ENCODE measurements at places on chromosomes 5 and 9.

- peak; percentile 74 for DNase-seq
Measured at GRCh38 chr9:100322954-100323536, 29.7 kb downstream of the TEX10 start.

DNA sequence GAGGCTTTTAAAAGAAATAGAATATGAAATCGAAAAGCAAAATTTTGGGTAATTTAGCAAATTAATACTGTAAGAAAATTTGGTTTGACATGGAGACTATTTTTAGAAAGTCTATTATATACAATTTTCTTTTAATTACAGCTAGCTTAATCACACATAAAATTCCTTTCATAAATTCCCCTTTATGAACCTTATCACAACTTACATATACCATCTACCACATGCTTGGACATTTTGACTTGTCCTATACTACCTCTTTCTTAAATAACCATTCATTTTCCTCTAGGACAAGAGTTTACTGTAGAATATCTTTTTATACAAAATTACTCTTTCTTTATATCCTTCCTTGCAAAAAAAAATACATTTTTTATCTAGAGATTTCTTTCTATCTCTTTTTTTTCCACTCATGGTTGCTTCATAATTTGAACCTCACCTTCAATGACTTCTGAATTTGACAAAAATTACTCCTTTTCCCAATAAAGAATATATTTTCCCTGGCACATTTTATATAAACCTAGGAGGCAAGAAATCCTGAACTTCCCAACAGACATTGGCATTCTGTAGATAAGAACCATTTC is 34.0 kb upstream of the SYK start:
- DNase-seq, result no peak

- DNase-seq, result no peak
Measured at GRCh38 chr5:67245259-67245846, 48.8 kb upstream of the CD180 start.

DNA sequence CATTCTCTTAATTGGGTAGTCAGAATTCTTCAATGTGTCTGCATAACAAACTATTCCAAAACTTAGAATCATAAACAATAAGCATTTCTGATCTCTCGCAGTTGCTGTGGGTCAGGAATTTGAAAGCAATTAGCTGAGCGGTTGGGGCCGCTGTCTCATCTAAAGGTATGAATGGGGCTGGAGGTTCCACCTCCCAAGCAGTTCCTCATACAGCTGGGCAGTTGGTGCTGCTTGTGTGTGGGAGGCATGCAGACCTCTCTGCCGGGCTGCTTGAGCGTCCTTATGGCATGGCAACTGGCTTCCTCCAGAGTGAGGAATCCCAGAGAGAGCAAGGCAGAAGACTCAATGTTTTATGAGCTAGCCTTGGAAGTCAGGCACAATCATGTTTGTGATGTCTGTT is 30.2 kb upstream of the SEMA4D start:
- no peak for DNase-seq

DNA sequence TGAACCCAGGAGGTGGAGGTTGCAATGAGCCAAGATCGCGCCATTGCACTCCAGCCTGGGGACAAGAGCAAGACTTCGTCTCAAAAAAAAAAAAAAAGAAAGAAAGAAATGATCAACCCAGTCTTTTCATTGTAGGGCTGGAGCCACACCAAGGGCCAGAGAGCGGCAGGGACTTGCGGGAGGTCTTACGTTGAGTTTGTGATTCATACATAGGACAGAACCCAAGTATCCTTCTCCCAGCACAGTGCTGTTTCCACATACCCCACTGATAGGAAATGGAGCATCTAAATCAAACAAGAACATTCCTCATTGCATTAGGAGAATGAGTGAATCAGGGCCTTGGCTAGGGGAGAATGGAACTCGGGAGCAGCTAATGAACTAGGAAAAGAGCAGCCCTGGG is 3.5 kb upstream of the TNIP1 start:
- no peak for DNase-seq

- no peak for DNase-seq
Measured at GRCh38 chr5:76692274-76692540, 23.7 kb upstream of the F2R start.

GRCh38 chr5:146762830-146763229 is 115.7 kb downstream of the PPP2R2B start:
- DNase-seq, result no peak

DNA sequence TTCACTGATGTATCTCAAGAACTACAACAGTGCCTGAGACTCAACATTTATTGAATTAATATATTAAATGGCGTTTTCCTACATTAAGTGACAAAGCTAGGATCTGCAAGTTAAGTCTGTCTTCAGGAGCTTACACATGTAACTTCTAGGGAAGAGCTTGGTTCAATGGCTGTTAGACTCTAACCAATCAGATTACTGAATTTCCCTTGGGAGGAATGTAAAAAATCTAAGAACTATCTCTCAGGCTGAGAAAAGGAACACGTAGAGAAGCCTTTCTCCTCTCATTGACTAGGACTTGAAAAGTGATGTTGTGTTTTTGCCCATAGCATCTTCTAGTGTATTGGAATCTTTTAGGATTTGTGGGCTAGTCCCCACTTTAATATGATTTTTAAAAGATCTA is 53.6 kb downstream of the CCNH start:
- no peak for DNase-seq

- DNase-seq, result no peak
Measured at GRCh38 chr9:85730916-85731630, 10.7 kb downstream of the AGTPBP1 start.

GRCh38 chr5:128109138-128109537 is 25.6 kb downstream of the SLC12A2 start:
- no peak for DNase-seq

GRCh38 chr5:143350751-143351602 is 52.5 kb downstream of the NR3C1 start:
- DNase-seq, result peak; percentile 70

DNA sequence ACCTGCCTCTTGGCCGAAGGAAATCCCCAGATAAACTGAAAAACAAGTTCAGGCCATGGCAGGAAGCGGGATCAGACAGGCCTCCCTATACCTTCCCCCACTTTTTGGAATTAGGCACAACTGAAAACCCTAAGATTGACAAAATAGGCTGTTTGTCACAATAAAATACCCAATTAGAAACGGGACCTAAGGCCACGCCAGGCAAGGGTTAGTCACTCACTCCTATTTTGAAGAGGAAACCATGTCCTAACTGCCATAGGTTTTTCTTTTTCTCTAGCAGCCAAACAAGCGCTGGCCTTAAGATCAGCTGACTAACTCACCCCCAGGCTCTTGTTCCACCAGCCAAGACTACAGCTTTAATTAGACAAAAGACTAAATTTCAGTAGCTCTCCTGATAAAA is 11.9 kb downstream of the FBP2 start:
- no peak for DNase-seq

DNA sequence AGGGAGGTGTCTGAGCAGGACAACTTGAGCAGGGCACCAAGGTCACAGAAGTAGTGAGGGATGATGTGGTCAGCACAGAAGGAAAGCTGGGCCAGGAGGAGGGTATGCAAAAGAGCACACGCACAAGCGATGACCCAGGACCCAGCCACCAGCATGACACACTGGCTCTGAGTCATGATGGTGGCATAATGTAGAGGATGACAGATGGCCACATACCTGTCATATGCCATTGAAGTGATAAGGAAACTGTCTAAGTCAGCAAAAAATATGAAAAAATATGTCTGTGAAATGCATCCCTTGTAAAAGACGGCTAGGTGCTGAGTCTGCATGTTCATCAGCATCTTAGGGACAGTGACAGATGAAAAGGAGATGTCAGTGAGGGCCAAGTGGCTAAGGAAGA is 380 bp downstream of the OR1J1 start:
- no peak for DNase-seq

DNA sequence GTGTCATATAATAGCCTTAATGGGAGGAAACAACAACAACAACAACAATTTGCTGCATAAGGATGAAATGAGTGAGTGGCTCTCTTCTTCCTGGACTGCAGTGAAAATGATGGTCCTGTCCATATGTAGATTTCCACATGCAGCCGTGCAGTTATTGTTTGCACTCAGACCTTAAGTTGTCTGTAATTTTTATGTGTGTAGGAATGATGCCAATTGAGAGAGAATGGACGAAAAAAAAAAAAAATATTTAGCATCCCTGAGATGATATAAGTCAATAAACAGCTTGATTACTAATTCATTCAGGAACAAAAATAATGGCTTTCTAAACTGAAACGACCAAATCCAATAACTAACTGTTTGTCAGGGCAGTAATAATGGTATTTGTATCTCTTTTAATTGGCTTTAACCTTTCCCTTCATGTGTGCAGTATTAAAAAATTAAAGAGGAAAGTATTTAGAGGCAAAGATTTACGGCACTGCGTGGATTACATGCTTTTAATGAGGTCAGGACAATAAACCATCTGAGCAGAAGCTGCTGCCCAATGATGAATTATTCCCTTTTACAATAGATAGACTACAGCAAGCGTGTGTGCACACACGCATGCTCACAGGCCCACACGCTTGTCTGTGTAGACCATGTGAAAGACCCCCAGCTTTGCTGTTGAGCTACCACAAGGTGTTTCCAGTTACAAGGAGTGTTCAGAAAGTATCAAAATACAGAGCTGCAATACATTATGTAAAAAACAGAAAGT is 459.5 kb upstream of the WWC1 start:
- DNase-seq, result no peak

- peak; percentile 36 for DNase-seq
Measured at GRCh38 chr9:134515026-134515821, 126.4 kb upstream of the COL5A1 start.

DNA sequence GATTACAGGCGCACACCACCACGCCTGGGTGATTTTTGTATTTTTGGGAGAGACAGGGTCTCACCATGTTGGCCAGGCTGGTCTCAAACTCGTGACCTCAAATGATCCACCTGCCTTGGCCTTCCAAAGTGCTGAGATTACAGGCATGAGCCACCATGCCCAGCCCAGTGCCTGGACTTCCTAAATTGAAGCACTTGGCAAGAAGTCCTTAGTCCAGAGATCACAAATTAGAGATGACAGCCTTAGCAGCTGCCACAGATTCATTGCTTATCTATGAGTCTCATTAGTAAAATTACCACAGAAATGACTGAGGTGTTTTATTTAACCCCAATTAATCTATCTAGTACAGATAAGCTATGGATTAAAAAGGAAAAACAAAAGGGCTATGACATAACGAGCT is 19.2 kb downstream of the EFCAB9 start:
- DNase-seq, result no peak

- no peak for DNase-seq
Measured at GRCh38 chr5:177097016-177097985, 10.6 kb downstream of the FGFR4 start.

DNA sequence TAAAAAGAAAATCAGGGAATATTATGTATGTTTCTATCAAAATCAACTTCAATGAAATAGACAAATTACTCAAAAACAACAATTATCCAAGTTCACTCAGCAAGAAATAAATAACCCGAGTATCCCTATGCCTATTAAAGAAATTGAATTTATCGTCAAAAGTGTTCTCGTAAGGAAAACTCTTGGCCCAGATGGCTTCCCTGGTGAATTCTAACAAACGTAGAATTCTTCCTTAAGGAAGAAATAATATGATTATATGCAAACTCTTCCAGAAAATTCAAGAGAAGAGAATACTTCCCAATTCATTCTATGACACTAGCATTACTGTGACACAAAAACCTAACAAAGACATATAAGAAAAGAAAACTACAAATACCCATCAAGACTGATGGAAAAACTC is 29.7 kb downstream of the FAM78A start:
- no peak for DNase-seq

GRCh38 chr5:179533907-179534306 is 16.4 kb upstream of the RUFY1 start:
- no peak for DNase-seq

DNA sequence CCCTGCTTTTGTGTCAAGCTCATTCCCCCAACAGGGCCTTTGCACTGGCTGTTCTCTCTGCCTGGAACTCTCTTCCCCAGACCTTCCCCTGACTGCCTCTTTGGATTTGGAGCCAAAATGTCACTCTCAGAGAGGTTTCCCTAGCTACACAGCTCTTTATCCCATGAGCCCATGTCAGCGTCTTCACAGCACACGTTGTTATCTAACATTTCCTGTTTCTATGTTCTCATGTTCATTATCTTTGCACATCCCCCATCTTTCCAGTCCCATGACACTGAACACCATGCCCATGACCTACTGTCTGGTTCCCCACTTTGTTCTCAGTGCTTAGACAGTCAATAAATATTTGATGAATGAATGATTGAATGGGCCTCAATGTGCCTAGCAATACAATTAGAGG is 26.3 kb upstream of the ARSI start:
- DNase-seq, result no peak

DNA sequence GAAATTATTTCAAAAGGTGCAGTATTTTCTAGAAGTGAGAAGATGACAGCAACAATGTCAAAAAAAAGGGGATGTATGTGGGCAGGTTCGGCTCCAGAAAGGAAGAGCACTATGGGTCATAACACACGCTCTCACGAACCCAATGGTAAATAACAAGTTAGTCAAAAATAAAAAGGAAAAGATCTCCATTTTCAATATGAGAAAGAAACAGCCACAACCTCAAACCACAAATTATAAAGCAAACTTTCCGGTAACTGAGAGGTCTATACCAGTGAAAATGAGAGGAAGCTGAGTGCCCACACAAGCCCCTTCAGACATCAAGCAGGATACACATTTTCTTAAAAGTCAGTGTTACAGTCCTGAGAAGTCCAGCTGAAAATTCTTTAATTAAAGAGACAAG is 398.5 kb upstream of the RPS23 start:
- DNase-seq, result no peak

DNA sequence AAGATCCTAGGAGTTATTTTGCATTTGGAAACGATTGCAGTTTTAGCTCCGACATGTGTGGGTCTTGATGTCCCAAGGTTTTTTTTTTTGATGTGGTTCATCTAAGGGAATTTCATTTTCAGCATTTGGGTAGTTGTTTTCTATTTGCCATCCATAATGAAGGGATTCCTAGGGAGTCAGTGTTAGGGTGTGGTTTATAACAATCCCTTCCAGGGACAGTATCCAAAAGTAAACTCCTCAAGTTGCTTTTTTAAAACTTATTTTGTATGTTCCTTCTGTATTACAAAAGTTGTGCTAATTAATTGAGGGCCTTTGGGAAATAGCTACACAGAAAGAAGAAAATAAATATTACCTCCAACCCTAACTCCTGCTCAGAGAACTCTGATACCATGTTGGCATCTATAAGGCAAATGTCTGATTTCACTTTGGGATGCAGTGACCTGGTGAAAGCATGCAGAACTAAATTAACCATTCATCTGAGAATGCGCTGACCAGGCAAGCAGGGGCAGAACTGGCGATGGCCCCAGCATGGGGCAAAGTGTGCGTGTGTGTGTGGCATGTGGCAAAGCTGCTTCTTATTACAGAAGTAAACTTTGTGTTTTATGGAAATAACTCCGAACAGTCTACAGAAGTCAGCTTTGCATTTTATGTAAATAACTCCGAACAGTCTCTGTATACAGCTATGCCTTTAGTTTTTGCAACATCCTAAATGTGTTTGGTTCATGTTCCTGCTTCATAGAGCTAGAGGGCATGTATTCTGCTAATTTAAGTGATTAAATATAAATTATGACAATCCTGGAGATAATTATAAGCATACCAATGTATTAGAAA is 237.2 kb downstream of the TRPM3 start:
- peak; percentile 45 for DNase-seq

Measured in adipocyte (in vitro differentiated cells).